ENCODE measurements at places on chromosomes 3 and 15. TPM values are rescaled to one million over a fixed set of nuclear protein-coding genes. Genes with fewer than 3 reads are reported as not detected.

Gene CCNDBP1
- 154 TPM for polyA plus RNA-seq

Gene LRRC2
- 0.48 TPM for polyA plus RNA-seq

Gene PRSS50
- polyA plus RNA-seq: not detected

Gene MESD
- 20.7 TPM for polyA plus RNA-seq

Gene GOLGA8Q
- polyA plus RNA-seq: not detected

Gene BTLA
- 18.5 TPM for polyA plus RNA-seq

Gene NEK10
- polyA plus RNA-seq: not detected

Gene MYO5A
- 4.2 TPM for polyA plus RNA-seq

Gene PLOD2
- not detected for polyA plus RNA-seq

Gene UPK1B
- 0.11 TPM for polyA plus RNA-seq

Gene SLC12A6
- polyA plus RNA-seq: 13.4 TPM

Gene SCN11A
- polyA plus RNA-seq: not detected

Gene OR5K2
- polyA plus RNA-seq: not detected

Gene KNG1
- polyA plus RNA-seq: not detected

Gene GOLGA8J
- not detected for polyA plus RNA-seq

Gene C3orf49
- polyA plus RNA-seq: not detected

Gene MYO5C
- 0.22 TPM for polyA plus RNA-seq

Gene ALPK3
- 0.02 TPM for polyA plus RNA-seq

Gene TNNC1
- 0.73 TPM for polyA plus RNA-seq

Gene TRPC1
- 1.2 TPM for polyA plus RNA-seq

All from naive thymus-derived CD4-positive, alpha-beta T cell (primary cell).